Ecto neural progenitor cell (in vitro differentiated cells): ENCODE measurements at places on chromosomes 3 and 15.

DNA sequence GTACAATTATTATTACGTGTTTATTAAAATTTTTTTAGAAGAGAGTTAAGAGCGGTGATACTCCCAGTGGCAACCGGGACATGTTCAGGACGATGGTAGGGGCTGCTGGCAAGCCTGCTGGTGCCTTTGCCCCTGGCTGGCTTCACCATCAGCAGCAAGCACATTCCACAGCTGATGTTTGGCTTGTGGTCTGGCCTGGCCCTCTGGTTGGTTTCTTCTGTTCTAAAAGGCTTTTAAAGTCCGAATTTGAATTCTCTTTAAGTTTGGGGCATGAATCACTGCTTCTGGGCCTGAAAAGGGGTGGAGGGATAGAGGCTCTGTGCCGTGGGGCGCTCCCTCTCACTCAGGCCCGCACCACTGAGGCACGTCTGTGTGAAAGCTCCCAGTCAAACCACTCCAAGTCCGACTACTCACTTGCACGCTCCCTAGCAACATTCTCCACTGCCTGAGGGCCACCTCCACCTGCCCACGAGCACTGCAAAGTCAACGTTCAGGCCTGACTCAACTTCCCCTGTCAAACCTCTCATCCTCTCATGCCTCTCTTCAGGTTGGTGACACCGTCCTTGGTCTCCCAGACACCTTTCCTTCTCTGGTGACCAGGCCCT lies 10.1 kb downstream of the ITGA11 start:
- no peak for DNase-seq

DNA sequence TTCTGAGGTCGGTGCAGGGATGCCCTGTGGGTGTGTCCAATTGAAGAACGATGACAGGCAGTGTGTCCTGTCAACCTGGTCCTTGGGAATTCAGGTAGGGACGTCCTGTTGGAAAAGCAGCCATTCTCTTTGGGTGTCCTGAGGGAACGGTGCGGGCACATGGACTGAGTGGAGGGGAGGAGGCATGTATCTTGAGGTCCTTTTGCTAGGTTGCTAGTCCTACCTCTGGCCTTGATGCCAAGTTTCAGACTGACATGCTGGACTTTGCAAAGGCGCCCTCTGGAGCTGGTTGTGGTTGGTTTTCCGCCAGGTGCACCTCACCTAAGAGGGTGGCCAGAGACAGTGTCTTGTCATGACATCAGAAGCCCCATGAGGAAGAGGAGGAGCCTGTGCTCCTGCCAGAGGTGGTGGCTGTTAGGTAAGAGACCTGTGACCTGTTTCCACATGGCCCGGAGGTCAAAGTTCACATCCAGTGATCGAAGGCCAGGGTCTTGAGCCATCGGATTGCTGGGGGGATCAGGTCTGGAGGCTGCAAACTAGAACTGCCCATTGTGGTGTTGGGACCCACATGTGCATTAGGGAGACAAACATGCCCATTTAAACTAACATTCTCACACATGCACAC lies 106.3 kb downstream of the SNRPN start:
- no peak for DNase-seq

DNA sequence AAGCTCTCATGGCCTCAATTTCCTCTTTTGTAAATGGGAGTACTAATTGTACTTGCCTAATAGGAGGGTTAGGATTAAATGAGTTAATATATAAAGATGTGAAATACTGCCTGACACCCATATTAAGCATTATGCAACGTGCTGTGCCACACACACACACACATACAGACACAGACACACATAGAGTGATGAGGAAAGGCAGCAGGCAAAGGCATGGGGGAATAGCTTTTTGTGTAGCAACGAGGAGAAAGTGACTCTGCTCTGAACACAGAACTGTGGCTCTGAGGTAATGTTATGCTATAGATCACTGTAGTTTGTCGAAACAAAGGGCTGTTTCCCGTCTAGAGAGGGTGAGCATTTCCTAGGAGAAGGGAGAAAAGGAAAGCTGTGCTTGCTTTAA lies 233.3 kb upstream of the SLCO3A1 start:
- DNase-seq, result no peak

GRCh38 chr3:138945709-138946662 lies 951 bp downstream of the FOXL2 start:
- DNase-seq, result peak; percentile 67

DNA sequence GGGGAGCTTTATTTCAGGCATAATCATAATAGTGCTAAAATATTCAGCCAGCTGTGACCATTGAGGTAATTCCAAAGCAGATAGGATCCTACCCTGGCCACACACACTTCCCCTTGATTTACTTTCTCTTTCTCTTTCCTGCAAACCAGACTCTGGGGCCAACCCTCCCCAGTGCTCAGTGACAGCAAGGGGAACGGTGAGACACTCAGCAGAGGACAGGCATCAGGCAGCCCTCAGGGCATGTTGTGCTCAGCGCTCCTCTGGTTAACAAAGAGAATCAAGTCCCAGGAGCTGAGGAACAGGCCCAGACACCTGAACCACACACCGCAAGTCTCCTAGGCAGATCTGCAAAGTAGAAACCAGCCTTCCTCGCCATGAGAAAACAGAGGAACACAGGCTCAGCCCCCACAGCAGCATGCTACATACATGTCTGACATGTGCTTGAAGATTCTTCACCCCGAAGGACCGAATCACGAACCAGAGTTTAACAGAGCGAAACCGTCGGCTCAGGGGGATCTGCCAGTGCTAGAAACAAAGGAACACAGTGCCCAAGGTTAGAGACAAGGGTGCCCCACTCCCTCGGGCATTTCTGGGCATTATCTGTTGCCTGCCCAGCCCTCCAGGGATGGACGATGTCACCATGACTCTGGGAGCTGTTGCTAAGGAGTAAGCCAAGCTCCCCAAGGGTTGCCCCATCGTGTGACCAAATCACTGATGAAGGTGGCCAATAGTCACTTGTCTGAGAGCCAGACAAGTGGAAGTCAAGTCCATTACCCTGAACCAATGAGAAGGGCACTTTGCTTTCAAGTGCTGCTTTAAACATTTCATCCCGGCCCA lies 17.5 kb downstream of the HDC start:
- DNase-seq, result no peak

- no peak for DNase-seq
Measured at GRCh38 chr3:153626158-153626557, 464.1 kb downstream of the RAP2B start.

GRCh38 chr3:177354466-177354865 lies 157.2 kb upstream of the TBL1XR1 start:
- DNase-seq, result no peak

- DNase-seq, result no peak
Measured at GRCh38 chr3:161082063-161082462, 23.1 kb downstream of the B3GALNT1 start.

DNA sequence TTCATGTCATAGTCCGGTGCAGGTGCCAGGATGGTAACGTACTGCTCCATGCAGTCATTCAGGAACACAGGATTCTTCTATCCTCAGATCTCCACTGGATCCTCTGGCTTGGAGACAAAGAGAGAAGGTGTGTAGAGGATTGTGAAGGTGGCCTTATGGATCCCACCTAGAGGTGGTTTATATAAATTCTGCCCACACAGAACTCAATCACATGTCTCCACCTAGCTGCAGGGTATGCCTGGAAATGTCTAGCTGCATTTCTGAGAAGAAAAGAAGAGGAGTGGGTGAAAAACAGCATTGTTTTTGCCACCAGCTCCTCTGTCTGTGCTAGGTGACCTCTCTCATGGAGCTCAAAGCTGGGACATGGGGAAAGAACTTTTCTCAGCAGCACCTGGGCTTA lies 478.7 kb downstream of the PDCD6IP start:
- DNase-seq, result no peak

- no peak for DNase-seq
Measured at GRCh38 chr3:102235679-102236078, 199.1 kb upstream of the ZPLD1 start.
